T-helper 1 cell (primary cell): ENCODE measurements at places on chromosomes 1 and 21.

- DNase-seq: no peak
Observed at GRCh38 chr21:36701756-36702621, 3.1 kb downstream of the SIM2 start.

GRCh38 chr1:111596499-111596898 lies 23.1 kb upstream of the RAP1A start:
- peak; percentile 43 for DNase-seq

DNA sequence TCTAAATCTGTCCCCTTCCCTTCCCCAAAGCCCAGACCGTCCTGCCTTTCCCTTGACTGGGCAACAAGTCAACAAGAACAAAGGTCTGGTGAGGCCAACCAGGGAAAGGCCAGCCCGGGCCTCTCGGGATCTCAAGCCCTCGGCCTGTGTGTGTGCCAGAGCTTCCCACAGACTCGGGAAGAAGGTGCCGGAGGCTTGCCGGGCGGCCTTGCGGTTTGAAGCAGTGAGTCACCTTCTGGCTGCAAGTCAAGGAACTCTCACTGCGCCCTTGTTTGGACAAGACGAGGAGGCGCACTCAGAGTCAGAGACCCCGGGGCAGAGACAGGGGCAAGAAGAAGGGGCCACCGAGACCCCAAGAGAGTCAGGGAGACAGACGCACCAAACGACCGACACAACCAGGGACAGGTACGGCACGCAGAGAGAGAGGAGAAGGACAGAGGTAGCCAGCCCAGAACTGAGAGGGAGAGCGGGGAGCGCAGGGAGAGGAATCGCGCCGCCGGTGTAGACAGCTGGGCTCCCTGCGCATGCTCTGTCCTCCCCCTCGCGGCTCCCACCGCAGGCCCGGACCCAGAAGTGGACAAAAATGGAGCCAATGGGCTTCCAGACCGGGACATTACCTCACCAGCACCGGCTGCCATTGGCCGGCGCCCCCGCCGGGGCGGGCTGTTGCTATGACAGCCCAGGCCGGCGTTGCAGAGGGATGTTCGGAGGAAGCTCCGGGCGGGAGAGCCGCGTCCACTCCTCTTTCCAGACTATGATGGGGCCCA lies 66.6 kb upstream of the LAPTM5 start:
- no peak for DNase-seq

- no peak for DNase-seq
Observed at GRCh38 chr1:153679337-153680119, 1.0 kb downstream of the NPR1 start.

DNA sequence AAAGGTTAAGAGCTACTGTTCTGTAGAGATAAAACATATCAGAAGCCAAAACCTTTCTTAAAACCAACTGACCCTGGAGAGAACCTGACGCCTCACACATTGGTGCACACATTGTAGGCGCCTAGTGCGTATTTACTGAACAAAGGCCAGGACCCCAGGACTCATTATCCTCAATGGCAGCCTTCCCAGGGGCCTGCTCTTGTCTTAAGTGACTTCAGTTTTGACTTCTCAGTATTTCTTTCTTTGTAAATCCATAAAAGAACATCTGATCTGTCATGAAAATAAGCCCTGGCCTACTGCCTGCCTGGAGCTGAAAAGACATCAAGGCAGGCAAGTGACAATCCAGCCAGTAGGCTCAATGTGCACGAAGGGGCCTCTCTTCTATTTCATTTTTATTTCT lies 27.6 kb downstream of the ABCA4 start:
- no peak for DNase-seq

DNA sequence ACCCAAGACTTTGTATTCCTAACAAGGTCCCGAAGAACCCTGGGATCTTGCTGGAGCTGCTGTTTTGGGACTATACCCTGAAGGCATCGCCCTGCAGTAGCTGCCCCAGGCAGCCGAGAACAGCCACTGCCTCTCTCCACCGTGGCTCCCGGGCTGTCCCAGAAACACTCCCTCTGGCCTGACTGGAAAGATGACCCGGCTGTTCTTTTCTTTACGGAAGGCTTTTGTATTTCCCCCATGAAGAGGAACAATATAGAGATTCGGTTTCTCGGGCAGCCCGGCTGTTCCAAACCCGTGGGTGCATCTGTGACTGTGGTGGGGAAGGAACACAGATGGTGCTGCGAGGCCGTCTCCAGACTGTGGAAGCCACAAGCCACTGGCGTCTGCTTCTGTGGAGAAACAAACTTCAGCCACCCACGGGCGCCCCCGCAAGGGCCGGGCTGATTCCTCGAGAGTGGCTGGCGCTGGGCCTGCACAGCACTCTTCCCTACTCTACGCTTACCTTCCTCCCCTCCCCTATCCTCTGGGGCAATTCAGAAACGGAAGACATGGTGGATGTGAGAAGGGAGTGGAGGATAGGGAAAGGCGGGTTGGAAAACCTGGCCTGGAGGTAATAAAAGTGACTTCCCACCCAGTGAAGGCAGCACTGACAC lies 33.7 kb upstream of the VASH2 start:
- no peak for DNase-seq

DNA sequence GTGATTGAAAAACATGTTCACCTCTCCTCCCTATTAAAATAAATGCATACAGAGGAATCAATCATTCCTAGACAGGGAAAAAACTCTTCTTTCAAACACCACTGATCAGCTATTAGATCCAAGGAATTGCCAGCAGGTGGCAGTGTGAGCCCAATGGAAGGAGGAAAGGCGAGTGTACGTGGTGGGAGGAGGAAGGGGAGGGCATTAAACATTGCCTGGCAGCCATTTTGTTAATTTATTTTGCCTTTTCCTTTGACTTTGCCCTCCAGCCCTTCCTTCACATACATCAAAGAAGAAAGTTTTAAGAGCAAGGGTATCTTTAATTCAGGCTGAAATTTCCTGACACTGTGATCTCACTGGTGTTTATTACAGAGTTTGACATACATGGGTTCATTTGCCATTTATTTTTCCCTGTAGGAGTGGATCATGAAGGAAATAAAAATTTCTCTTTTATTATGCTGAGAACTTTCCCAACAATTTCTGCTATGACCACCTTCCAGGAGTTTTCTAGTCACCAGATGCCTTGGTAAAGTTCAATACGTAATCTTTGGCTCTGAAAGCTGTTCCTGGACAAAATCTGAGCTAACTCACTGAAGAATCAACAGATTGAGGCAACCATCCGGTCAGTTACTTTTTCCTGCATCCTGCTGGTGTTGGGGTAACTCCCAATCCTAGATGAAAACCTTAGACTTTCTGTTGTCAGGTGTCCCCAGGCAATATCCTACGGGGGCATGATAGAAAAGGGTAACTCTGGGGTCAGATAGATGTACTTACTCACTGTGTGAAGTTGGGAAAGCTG lies 1.9 kb upstream of the GNAI3 start:
- peak; percentile 90 for DNase-seq

DNA sequence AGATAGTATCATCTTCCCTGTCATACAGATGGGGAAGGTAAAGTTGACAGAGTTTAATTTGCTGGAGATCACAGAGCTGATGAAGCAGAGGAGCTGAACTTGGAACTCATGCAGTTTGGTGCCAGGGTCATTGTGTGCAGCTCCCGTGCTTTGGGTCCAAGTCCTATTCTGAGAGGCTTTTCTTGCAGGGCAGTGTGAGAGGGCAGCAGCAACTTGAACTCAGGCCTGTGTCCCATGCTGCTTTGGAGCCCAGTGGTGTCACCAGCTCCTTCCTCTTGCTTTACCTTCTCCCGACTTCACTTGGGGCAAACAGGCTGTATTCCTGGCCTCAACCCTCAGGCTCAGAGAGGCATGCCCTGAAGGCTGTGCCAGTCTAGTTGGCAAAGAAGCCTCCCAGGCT lies 24.7 kb downstream of the INAVA start:
- DNase-seq: no peak

- no peak for DNase-seq
Observed at GRCh38 chr1:46098027-46098712, 34.3 kb downstream of the PIK3R3 start.

GRCh38 chr1:10121688-10122087 lies 88.7 kb upstream of the KIF1B start:
- DNase-seq: no peak

DNA sequence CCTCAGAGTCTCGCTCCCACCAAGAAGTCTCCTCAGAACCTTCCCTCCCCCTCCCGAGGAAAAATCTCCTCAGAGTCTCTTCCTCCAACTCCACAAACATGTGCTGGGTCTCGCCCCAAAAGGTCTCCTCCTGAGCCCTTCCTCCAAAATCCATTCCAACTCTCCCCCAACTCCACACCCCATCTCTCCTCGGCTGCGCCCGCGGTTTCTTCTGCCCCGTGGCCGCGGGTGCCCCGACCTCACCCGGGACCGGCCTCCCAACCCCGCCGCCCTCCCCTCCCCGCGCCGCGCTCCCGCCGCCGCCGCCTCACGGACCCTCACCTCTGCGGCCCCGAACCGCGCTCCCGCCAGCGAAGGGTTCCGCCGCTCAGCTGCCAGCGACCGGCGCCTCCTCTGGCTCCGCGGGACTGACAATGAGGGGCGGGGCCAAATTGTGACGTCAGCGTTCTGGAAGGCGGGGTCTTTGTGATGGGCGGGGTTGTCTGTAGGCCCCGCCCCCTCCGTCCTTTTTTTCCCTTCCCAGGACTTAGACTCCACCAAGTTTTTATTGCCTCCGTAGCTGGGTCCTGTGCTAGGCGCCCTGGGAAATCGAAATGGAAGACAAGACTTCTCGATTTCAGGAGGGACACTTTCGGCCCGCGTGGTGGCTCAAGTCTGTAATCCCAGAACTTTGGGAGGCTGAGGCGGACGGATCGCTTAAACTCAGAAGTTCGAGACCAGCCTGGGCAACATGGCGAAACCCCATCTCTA lies at the start of gene LUZP1:
TSS of gene LUZP1 (minus strand) at position 412 of the 750 bp plus-strand sequence.
- peak; percentile 89 for DNase-seq

GRCh38 chr1:156869455-156869854 lies 8.8 kb downstream of the NTRK1 start:
- no peak for DNase-seq

DNA sequence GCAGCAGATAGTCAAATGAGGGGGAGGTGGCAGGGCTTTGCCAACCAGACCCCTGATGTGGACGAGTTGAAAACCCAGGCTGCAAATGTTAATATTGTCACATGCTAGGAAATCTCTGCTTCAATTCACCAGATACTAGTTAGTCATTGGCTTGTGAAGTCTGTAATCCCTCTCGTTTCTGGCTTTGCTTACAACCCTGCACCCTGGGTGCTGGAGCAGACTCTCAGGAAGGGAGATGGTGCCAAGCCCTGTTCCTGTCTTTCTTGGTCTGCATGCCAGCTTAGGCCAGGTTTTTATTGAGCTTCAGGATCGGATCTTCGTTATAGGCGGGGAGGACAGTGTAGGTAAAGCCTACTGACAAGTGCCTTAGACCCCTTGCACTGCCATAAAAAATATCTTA lies 53.3 kb downstream of the MDM4 start:
- no peak for DNase-seq

- no peak for DNase-seq
Observed at GRCh38 chr21:45146306-45146705, 71.9 kb downstream of the ADARB1 start.

GRCh38 chr21:29190923-29191331 lies 60.5 kb downstream of the MAP3K7CL start:
- no peak for DNase-seq

- DNase-seq: peak; percentile 43
Observed at GRCh38 chr1:18875107-18875795, 15.8 kb upstream of the TAS1R2 start.

DNA sequence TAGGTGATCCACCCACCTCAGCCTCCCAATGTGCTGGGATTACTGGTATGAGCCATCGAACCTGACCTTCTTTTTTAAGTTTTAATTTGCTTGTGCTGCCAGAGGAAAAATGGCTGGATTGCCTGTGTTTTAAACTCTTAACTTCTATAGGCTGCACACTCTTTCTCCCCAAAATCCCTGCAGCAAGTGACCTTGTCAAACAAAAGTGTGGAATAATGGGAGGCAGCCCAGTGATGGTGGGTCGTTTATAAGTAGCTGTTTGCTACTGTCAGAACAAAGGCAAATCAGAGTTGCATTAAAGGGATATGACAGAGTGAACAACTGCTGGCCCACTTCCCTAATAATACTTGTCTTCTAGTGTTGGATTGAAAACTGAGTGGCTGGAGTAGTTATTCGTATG lies 74.2 kb downstream of the ADGRL2 start:
- DNase-seq: no peak

- DNase-seq: no peak
Observed at GRCh38 chr1:221045151-221045550, 165.9 kb downstream of the HLX start.

DNA sequence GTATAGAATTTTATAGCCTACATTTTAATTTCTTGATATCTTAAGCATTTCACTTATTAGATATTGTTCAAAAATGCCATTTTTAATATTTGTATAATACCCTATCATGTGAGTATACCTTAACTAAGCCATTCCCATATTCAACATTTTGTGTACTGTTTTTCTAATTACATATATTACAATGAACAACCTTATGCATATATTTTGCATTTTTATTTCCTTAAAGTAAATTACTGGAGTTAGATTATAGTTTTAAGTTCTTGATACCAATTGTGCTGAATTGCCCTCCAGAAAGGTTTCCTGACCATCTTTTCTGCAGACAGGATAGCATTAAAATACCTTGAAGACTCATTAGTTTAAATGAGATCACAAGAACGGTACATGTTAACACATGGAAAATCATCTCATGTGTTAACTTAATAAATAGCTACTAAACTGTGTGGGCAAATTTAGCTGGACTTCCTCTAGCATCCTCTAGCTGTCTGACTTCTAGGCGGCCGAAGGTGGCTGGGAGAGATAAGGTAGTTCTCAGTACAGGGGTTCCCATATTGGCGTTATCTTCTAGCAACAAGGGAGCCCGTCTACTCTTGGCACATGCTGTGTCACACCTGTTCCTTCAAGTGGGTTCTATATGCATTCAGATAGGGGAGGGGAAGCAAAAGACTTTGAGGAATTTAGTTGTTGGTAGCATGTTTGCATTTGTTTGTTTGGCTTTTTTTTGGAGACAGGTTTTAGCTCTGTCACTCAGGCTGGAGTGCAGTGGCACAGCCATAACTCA lies 8.9 kb downstream of the DCLRE1B start:
- no peak for DNase-seq

DNA sequence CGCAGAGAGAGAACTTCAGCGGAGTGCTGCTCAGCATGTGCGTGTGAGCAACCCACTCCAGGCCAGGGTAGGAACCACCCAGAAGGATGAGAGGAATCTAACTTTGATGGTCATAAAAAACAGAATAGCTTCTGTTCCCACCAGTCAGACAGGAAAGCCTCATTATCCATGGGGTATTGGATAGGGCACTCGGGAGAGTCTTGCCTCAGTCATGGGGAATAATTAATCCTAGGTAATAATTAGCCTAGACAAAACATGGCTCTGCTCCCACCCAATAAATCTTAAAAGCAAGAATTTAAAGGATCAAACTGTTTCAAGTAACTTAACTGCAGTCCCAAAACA lies 35.3 kb downstream of the LDLRAD1 start:
- no peak for DNase-seq
